ENCODE measurements at places on chromosomes 1 and 21. TPM values are rescaled to one million over a fixed set of nuclear protein-coding genes. Genes with fewer than 3 reads are reported as not detected.

EPS8L3 gene
- not detected for total RNA-seq

EVA1C gene
- total RNA-seq, result 24.2 TPM

SPRR3 gene
- not detected for total RNA-seq

PLA2G2C gene
- not detected for total RNA-seq

RORC gene
- total RNA-seq, result not detected
